ENCODE measurements at places on chromosomes 12 and 14.

GRCh38 chr12:113673458-113674238 is 202.0 kb upstream of the LHX5 start:
- DNase-seq, result no peak

- DNase-seq, result no peak
Observed at GRCh38 chr14:50052517-50052916, 63.9 kb downstream of the VCPKMT start.

DNA sequence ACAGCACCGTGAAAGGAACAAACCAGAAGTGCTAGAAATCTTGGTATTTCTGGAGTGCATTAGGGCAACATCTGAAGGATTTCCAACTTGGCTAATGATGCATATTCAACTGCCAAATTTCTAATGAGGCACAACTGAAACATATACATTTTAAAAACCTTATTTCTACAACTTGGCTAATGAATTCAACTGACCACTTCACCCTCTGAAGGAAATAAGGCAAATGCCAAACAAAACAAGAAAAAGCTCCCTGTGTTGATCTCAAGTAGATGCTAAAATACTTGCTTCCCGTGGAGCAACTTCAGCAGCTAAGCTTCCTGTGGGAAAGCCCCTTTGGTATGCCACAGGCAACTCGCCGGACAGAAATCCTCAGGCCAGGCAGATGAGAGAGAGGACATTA is 167.1 kb downstream of the TTC7B start:
- no peak for DNase-seq

DNA sequence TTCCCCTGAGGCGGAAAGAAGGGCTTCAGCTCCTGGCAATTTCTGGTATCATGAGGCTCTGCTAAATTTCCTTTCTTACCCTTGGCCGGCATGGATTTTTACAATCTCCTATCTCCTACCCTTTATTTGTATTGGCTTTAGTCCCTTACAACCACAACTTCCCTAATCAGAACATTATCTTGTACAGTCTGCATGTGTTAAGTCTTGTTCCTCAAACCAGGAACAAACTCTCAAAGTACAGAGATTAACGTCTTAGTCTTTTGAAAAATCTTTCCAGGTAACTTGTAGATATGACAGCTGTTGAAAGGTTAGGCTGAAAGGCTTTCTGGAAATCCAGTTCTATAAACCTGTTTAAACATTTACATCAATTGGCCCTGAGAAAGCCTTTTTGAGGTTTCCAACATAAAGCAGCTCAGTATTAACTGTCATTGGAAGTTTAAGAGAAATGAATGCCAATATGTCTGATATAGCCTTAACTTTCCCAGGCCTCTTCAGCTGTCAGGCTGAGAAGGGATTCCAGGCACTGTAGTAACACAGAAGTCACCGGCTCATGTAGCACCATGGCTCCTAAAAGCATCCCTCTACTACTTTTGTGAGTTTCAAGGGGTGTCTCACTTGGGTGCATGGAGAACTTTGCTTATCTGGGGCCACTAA is 360.5 kb downstream of the FUT8 start:
- DNase-seq, result no peak

DNA sequence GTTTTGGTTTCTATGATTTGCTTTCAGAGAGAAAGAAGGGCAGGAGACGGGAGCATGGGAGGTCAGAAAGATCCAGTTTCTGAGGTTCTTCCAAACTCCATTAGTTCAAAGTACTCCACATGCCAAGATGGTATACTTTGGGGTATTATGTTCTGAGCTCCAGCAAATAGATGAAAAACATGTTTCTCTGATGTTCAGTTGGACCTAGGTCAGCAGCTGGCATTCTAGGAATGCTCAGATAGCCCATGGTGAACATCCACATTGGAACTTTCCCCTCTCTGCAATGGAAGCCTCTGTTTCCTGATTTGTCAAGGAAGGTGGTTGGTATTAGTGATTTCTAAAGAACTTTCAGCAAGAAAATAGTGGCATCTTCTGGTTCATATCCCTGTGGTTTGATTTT is 257.5 kb downstream of the KTN1 start:
- no peak for DNase-seq

GRCh38 chr14:102802834-102803523 is 25.7 kb downstream of the TRAF3 start:
- no peak for DNase-seq

DNA sequence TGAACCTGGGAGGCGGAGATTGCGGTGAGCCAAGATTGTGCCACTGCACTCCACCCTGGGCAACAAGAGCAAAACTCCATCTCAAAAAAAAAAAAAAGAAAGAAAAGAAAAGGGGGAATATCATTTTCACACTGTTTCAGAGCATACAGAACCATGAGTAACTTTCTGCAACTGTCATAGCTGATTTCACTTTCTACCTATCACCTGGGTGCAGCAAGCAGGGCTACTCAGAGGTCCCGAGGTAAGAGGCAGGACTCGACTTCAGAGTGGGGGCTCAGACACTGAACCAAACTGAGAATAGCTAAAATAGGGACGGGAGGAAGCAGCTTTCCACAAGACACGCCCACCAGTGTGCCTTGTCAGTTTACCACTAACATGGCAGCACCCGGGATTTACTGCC is 29.8 kb downstream of the OR10P1 start:
- no peak for DNase-seq

GRCh38 chr12:87690236-87690810 is 338.9 kb downstream of the C12orf50 start:
- DNase-seq, result no peak

DNA sequence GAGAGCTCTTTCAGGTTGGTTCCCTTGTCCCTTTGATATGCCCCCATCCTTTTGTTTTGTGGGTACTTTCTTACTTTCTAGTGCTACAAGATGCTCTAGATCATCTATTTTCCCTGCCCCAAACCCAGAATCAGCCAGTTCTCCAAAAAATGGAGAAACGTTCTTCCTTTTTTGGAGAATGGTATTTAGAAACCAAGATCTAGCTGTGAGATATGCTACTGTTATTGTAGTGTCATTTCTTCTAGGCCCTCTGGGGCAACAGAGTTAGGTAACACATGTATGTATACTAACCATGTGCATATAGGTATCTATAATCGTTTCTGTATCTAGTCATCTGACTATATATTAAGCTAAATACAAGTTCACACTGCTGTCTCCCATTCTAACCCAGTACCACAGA is 6.9 kb upstream of the IGFBP6 start:
- DNase-seq, result no peak

- no peak for DNase-seq
Observed at GRCh38 chr12:64992116-64992515, 129.0 kb downstream of the WIF1 start.

DNA sequence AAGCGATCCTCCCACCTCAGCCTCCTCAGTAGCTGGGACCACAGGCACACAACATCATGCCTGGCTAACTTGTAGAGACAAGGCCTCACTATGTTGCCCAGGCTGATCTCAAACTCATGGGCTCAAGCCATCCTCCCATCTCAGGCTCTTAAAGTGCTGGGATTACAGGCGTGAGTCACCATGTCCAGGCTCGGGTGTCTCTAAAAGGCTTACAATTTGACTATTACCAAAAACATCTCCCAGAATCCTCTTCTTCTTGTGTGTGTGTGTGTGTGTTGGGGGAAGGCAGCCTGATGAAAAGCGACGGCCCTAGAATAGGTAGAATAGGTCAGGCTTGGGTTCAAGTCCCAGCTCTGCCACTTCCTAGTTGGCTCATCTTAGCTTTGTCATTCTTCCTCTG is 16.8 kb downstream of the MSI1 start:
- DNase-seq, result no peak
